Frontal cortex (tissue), 4 donors: ENCODE measurements at places on chromosomes 16 and 17.

GRCh38 chr16:69084289-69084688, 21.2 kb upstream of the HAS3 start:
- DNase-seq, result no peak

DNA sequence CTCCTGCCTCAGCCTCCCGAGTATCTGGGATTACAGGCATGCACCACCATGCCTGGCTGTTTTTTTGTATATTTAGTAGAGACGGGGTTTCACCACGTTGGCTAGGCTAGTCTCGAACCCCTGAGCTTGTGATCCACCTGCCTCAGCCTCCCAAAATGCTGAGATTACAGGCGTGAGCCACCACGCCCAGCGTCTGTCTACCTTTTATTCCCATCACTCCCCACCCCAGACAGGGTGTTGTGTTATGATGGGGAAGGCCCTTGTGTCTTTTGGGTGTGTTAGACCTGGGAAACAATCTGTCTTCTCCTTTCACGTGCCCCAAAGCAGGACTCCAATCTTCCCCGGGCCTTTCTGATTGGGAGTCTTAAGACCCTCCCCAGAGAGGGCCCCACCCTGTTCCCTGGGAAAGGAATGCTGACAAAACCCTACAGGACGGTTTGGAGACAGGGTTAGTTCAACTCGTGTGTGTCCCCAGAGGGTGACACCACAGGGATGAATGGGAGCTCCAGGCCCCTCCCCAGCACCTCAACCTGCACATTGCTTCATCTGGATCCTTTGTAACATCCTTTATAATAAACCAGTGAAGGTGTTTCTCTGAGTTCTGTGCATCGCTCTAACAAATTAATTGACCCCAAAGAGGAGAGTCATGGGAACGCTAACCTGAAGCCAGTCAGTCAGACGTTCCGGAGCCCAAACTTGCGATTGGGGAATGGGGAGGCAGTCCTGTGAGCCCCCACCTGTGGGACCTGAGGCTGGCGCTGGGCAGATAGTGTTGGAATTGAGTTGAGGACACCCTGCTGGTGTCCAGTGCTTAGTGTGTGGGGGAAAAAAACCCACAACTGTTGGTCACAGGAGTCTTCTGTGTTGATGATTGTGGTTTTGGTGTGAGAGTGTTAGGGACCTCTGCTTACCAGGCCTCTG, 3.2 kb upstream of the ELOB start:
- no peak for DNase-seq

GRCh38 chr17:37447641-37448040, 41.0 kb downstream of the TADA2A start:
- DNase-seq, result no peak

- no peak for DNase-seq
Measured at GRCh38 chr16:19479302-19479721, 42.6 kb downstream of the GDE1 start.
